OCI-M1 (cell line): ENCODE measurements at places on chromosomes 13 and 19.

- no peak for DNase-seq
Measured at GRCh38 chr19:58380037-58380661, 681 bp downstream of the ZNF837 start.

- no peak for DNase-seq
Measured at GRCh38 chr13:60572855-60573254, 175.8 kb downstream of the TDRD3 start.

DNA sequence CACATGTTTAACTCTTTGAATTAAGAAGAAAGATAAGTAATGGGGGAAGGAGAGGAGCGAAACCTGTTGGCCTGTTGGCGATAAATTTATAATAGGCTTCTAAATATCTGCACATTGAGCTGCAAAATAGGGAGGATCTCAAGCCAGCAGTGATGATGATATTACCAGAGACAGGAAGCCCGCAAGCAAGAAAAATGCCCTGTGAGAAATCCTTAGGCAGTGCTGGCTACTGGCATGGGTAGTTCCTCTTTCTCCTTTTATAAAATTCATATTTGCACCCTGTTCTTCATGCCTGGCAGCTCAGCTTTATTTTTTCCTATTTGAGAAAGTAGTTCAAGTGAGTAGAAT is 858 bp upstream of the USP12 start:
- DNase-seq, result peak; percentile 73

GRCh38 chr19:52527956-52528351 is 486 bp downstream of the ZNF808 start:
- no peak for DNase-seq

DNA sequence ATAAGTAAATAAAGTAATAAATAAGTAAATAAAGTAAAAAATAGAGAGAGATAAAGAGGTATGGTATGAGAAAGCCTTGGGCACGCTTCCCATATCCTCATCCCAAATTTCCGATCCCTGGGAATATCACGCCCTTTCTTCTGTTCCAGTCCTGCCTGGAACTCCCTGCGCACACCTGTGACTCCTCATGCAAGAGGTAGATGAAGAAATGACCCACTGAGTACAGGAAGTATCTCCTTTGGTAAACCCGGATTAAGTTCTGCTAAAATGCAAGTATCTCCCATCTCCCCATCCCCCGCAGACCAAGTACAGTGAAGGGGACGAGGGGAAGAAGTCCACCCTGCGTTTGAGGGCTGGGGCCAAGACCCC is 399 bp upstream of the ZNF136 start:
- no peak for DNase-seq

DNA sequence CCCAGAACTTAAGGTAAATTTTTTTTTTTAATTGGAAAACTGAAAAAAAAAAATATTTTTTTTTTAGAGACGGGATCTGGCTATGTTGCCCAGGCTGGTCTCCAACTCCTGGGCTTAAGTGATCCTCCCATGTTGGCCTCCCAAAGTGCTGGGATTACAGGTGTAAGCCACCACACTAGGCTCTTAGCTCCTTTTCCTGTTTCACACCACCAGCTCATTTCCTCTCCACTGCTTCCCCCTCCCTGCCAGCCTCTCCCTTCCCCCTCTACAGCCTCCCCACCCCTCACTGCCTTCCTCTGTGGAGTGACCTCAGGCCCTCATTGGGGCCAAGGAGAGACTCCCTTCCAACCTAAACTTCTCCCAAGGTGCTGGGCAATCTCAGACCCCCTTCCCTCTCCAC is 4.2 kb upstream of the GIPR start:
- DNase-seq, result no peak

DNA sequence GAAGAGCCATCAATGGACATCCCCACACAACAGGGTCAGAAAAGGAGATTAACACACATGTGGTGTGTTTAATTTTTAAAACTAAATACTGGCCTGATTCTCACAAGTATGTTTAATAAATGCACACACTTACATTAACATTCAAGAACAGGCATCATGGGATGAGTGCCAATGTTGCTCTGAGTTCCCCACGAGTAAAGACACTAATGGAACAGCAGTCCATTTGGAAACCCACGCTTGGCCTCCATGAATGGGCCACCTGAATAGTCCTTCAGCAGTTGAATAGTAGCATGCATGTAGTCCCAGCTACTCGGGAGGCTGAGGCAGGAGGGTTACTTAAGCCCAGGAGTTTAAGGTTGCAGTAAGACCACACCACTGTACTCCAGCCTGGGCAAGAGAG is 195.2 kb upstream of the IPO5 start:
- no peak for DNase-seq

DNA sequence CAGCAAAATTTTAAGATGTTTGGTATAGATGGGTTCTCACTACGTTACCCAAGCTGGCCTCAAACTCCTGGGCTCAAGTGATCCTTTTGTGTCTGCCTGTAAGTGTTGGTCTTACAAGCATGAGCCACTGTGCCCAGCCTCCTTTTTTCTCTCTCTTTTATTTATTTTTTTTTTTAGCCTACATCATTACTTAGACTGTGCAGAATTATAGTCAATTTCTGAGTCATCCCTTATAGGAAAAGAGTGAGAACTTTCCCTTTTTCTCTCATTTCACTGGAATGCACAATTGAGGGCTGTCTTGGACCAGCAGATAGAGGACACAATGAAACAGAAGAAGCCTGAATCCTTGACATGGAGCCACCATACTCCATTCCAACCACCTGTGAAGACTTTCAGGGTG is 13.3 kb downstream of the TSKS start:
- no peak for DNase-seq

GRCh38 chr19:15779756-15780476 is 7.5 kb upstream of the OR10H5 start:
- DNase-seq, result no peak

- DNase-seq, result no peak
Measured at GRCh38 chr13:38535261-38535660, 151.6 kb upstream of the FREM2 start.

DNA sequence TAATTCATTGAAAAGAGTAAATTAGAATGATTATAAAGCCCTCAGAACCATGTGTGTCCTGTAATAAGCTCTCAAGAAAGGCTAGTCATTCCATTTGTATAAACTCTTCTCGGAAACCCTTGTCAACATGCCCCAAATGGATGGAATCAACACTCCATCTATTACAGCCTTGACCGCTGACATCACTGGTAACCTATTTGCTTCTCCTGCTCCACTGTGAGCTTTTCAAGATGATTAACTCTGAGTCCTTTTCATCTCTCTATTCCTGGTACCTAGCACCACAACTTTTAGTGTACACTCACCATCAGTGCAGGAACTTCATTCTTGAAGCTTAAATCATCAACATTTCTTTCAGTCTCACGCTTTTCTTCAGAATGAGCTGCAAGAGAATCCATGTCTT is 612.0 kb downstream of the DCT start:
- no peak for DNase-seq

- no peak for DNase-seq
Measured at GRCh38 chr19:4448147-4448985, 9.2 kb downstream of the UBXN6 start.

DNA sequence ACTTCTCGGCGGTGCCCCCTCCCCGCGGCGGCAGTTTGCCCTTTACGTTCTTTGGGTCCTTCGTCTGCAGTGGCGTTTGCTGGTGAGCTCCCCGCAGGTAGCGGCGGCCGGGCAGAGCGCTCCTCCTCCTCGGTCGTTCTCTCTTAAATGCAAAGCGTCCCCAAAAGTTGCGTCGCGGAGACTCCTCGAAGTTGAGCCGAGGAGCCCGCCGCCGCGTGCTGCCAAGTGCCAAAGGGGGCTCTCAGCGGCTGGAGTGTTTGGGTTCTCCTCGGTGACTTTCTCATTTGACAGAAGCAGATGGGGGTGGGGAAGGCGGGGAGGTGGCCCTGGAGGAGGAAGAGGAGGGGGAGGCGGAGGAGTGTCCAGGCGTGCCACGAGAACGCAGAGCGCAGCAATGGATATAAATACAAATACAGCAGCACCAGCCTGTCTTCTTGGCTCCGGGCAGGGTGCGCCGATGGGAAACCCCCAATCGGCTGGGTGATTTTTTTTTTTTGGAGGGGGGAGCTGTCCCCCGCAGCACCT is at the start of gene SOX21:
Gene SOX21 (minus strand): TSS at position 259 of the 525 bp plus-strand sequence. CDS start 496 bp downstream, outside the sequence.
- DNase-seq, result peak; percentile 86

DNA sequence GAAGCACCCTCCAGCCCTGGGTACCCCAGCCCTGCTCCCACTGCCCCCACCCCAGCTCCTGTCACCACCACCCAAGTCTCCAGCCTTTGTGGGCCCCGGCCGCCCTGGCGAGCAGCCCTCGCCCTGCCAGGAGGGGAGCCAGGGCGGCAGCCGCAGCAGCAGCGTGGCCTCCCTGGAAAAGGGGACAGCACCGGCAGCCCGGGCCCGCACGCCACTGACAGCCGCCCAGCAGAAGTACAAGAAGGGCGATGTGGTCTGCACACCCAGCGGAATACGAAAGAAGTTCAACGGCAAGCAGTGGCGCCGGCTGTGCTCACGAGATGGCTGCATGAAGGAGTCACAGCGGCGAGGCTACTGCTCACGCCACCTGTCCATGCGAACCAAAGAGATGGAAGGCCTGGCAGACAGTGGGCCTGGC is 3.9 kb downstream of the CIC start:
- no peak for DNase-seq

DNA sequence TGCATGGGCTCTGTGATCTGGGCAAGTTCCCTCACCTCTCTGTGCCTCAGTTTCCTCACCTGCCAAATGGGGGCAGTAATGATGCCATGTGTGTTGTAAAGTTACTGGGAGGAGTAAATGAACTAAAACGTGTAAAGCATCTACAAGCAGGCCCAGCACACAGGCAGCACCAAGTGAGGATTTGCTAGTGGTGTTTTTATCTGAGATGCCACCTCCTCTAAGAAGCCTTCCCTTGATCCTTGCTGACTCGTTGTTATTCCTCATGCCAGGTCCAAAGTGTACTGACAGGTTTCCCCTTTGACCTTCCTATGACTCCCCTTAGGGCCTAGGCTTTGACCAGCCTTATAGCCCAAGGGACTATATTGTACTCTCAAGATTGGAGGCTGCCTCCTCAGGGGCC is 1.5 kb upstream of the UQCRFS1 start:
- no peak for DNase-seq

DNA sequence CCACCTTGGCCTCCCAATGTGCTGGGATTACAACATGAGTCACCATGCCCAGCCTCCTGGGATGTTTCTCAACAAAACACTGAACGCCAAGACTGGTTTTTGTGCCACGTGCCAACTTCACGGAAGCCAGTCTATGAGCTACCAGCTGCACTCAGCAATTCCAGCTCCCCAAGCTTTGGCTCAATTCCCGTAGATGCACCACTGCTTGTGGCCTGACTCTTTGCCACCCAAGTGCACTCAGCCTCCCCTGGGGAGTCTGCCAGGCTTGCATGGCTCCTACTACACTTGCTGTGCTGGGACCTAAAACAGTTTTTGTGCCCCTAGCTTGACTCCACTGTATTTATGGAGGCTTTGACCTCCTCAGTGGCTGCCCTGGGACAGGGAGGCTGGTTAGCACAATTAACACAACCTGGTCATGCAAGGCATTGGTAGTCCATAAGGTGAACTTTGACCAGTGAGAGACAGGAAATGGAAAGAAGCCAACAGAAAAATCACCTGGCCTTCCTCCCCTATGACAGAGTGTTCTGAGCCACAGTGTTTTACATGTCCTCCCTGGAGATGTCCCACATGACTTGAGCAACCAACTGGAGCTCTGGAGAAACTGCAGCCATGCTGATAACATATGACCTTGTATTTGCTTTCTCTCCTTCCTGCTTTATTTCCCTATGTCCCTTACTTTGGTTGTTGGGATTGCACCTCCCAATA is 1173.1 kb downstream of the UQCRFS1 start:
- no peak for DNase-seq

GRCh38 chr19:17104679-17105078 is 29.1 kb downstream of the MYO9B start:
- DNase-seq, result no peak

GRCh38 chr13:114285166-114285808 is 3.9 kb downstream of the UPF3A start:
- DNase-seq, result no peak

- DNase-seq, result peak; percentile 44
Measured at GRCh38 chr19:55674459-55674840, 576 bp upstream of the EPN1 start.

GRCh38 chr19:13128583-13128982 is 10.5 kb downstream of the NACC1 start:
- DNase-seq, result no peak

GRCh38 chr13:88601949-88602348 is 930.8 kb downstream of the SLITRK5 start:
- DNase-seq, result no peak

DNA sequence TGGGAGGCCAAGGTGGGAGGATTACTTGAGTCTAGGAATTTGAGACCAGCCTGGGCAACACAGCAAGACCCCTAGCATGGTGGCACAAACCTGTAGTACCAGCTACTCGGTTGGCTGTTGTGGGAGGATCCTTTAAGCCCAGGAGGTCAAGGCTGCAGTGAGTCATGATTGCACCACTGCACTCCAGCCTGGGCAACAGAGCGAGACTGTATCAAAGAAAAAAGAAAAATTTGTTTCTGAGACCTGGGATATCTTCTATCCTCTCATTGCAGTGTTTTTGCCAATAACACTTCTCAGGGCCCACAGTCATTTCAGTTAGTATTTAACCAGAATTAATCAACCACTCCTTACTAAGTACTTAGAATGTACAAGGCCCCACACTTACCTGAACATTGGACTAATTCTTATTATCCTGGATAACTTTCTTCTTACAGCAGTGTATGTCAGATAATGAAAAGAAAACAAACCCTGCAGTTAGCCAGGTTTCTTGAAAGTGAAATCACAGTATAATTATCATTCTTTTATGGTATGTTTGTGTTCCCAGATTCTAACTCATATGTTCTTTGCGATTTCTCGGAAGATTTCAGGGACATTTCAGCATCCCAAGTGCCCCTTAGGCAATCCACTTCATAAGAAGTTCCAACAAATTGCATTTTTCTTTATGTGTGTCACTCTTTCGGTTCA is 75.6 kb upstream of the KLF5 start:
- DNase-seq, result no peak

DNA sequence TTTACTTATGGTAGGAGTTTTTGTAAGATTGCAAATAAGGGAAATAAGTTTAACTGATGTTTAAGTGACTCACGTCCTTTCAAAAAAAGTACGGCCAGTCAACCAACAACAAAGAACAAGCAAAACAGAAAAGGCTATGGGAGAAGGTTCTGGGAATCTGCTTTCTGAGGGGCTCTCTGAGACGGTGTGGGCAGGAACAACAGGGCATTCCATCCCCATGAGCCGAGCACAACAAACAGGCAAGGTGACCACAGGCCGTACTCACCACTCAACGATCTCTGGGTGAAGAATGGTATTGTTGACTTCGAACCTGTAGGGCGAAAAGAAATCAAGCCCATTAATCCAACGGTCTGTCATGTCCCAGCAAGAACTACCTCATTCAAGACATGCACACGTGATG is 43.8 kb downstream of the PEPD start:
- DNase-seq, result no peak

GRCh38 chr19:46994141-46994686 is 25.4 kb upstream of the NPAS1 start:
- DNase-seq, result no peak

GRCh38 chr13:108407495-108407894 is 138.0 kb downstream of the TNFSF13B start:
- peak; percentile 34 for DNase-seq

DNA sequence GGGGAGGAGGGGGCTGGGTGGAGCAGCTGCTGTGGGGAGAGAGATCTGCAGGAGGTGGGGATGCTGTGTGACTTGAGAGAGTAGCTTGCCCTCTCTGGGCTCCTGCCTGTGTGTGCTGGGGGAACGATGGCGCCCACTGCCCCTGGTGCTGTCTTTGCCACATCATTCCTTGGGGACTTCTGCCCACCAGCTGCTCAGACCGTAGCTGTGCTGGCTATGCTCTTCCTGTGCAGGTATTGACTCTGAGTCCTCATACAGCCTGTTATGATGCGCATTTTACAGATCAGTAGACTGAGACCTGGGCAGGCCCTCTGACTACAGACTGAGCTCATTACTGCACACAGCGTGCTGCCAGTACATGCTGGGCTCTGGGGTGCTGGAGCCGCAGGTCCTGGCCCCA is 51.1 kb downstream of the DNM2 start:
- no peak for DNase-seq
